ENCODE measurements at places on chromosomes 6 and 20.

DNA sequence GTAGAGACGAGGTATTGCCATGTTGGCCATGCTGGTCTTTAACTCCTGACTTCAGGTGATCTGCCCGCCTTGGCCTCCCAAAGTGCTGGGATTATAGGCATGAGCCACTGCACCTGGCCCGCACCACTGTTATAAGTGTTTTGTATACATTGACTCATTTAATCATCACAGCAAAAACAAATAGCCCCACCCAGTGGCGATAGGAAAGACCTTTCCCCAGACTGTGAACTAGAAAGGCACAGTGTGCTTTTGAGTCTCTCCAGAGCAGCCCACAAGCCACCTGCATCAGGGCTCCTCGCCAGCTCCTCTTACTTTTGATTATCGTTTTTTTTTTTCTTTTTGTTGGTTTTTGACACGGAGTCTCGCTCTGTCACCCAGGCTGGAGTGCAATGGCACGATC lies 27.9 kb upstream of the ZFP64 start:
- DNase-seq: no peak

DNA sequence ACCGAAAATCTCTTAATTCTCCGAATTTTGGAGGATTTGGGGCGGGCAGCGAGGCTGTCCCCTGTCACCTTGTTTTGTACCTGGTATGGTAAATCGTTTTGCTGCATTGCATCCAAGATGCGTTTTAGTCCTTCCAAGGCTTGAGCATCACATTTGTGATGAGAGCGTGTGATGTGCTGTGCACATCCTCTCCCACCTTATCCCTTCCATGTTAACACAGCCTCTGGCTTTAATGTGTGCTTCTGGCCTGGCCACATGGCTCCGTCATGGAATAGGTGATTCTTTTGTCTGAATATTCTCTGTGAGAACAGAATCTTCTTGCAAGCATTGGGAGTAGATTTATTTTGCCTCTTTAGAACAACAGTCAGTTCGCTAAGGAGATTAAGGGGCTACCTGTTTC lies 763 bp downstream of the TMEM14A start:
- no peak for DNase-seq

- DNase-seq: no peak
Observed at GRCh38 chr6:105429676-105430075, 26.8 kb upstream of the PREP start.

- DNase-seq: no peak
Observed at GRCh38 chr6:112409311-112409710, 62.2 kb downstream of the RFPL4B start.

- DNase-seq: no peak
Observed at GRCh38 chr20:50389438-50389807, 120.8 kb upstream of the PTPN1 start.

GRCh38 chr6:3546121-3546520 lies 89.3 kb upstream of the SLC22A23 start:
- no peak for DNase-seq

GRCh38 chr6:138654715-138655634 lies 118.6 kb upstream of the CCDC28A start:
- DNase-seq: no peak

DNA sequence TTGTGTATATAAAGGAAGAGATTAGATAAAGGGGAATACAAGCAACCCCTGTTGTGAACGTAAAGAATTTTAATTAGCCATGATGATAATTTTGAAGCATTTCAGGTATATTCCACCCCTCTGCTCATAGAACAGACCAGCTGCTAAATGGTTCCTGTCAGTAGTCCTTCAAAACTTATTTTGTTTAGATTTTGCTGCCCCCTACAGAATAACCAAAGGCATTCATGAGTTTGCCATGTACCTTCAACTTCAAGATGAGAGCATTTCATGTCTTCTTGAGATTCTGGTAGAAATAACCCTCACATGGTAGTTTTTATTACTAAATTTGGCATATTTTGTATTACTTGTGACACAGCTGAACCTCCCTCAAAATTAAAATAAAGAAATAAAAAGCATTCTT lies 1586.7 kb downstream of the HACE1 start:
- peak; percentile 37 for DNase-seq

DNA sequence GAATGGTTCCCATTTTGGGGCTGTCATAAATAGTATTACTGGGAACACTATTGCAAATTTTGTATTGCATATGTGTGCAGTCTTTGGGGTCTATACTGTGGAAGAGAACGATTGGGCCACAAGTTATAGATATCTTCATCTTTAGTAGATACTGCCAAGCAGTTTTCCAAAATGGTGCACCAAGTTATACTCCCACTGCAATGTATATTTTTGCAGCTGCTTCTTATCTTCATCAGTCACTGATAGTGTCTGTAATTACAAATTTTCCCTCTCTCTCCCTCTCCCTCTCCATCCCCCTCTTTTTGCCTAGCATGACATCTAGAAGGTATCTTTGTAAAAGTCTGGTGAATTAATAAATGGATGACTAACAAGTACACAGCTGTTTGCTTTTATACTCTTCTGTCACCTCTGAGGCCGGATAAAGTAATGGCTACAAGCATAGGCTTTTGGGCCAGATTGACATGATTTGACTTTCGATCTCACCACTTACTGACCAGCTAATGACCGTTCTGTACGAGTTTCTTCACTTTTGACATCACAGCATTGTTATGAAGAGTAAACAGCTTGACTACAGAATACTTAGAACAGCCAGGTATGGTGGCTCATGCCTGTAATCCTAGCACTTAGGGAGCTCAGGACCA lies 113.3 kb upstream of the SLC2A12 start:
- no peak for DNase-seq

- DNase-seq: no peak
Observed at GRCh38 chr6:160081398-160081797, 40.2 kb upstream of the SLC22A1 start.

GRCh38 chr20:4869290-4870193 lies 131.8 kb downstream of the SLC23A2 start:
- no peak for DNase-seq

GRCh38 chr20:62366370-62367135 lies 559 bp downstream of the LAMA5 start:
- no peak for DNase-seq

DNA sequence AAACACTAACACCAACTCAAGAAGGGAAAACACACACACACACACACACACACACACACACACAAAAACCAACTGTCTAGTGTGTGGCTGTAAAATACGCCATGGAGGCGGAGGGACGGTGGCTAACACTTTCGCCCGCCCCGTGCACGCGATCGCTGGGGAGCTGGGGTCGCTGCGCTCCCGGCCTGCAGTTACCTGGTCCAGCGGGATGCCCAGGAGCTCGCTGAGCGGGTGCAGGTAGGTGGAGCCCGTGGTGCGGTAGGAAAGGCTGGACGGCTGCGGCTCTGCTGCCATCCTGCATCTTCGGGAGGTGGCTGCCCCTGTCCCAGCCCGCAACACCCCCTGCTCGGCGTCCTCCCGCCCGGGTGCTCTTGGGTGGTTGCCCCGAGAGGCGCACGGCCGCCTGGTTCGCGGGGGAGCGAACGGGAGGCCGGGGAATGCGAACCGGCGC lies 303 bp downstream of the MBOAT1 start:
- peak; percentile 29 for DNase-seq

GRCh38 chr6:139990026-139990686 lies 615.7 kb upstream of the CITED2 start:
- no peak for DNase-seq

GRCh38 chr6:142855893-142856623 lies 88.9 kb downstream of the HIVEP2 start:
- DNase-seq: no peak

DNA sequence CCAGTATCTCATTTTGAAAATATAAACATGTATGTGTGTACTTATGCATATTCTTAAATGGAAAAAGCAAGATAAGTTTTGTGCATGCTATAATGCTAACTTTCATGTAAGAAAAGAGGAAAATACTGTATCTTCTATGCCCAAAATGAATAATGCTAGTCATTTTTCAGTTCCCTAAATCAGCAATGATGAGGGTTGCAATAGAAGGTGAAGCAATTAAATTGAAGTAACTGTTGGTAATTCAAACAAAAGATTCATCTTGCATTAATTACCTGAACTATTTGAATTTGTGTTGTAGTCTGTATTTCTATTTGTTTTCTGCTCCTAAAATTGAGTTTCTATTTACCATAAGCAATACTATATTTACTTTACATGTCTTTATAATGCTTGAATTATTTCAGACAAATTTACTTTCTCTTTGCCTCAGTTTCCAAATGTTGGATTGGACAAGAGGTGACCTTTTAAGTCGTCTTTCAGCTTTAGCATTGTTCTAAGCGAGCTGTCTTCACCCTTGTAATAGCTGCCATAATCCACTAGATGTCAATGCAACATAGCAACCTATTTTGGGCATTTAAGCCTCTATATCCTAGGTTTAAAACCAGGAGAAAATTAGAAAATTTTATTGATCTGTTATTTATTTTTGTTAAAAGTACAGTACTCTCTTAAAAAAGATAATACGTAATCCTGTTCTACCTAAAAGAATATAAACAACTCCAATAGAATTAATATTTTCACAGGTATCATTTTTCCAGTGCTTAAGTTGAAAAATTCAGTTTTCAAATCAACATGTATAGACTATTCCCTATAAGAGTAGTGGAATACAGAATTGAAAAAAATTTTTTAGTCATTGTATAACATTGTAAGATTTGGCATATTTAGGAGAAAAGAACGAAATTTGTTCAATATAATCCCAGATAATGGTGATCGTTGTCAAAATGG lies 52.3 kb upstream of the IFNGR1 start:
- DNase-seq: peak; percentile 87

- no peak for DNase-seq
Observed at GRCh38 chr6:151018046-151018445, 152.5 kb downstream of the MTHFD1L start.

DNA sequence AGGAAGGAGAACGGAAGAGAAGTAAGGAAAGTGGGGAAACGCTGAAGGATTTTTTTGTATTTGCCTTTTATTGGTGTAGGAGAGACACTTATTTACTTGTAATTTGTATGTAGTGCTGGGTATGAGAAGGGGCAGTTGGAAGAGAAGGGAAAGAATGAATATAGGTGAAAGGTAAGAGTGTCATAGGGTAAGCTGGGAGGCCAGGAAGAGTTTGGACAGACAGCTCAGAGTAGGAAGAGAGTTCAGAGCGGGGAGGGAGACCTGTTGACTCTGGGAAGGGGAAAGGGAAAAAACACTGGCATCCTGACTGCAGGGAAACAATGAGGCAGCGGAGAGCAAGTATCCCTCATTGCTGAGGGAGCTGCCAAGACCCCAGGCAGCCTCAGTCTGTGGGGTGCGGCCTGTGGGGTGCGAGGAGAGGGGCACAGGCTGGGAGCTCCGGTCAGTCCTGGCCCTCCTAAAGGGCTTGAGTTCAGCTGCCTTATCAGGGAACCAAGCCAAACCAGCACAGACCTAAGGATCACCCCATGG lies 3.1 kb downstream of the TRAF3IP2 start:
- no peak for DNase-seq

DNA sequence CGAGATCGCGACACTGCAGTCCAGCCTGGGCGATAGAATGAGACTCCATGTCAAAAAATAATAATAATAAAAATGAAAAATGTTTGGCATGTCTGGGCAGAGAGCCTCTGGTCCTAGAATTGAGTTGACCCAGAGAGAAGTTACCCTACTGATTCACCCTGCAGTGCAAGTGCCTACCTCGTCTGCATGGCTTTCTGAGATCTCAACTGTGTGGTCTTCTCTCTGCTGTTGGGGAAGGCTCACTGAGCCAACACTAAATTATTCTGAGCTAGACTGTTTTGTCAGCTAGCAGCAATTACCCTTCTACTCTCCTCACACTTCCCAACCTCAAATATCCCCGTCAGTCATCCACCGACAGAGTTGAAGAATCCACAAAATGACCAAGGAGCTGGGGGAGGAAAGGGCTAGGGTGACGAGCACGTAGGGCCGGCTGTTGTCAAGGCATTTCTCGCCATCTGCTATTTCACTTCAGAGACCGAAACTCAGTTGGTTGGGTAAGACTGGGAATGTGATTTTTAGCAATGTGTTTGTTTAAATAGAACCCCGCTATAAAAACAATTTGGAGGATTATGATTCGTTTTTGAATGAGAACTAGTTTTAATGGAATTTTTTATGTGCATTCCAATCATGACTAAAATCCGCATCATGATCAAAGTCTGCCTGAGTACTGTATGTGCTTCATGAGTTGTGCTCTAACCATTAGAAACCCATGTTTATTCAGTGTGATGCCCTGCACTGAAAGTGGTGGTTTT lies 9.4 kb downstream of the MAS1 start:
- no peak for DNase-seq

DNA sequence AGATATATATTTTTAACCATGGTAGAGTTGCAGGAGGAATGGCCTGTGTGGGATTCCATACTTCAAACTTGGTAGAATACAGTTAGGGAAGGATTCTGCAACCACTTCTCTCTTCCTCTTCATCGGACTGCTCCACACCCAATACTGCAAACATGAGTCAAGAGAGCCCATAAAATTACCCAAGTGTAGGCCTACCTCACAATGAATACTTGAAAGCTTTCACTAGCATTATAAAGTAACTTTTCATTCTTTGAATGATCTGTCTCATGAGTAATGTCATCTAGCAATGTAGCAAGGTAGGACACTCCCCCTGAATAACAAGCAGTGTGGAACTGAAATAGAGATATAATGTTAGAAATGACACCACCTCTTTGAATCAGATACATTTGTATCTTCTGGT lies 79.4 kb downstream of the FOXC1 start:
- DNase-seq: no peak

GRCh38 chr6:12066297-12066696 lies 54.2 kb downstream of the HIVEP1 start:
- no peak for DNase-seq

DNA sequence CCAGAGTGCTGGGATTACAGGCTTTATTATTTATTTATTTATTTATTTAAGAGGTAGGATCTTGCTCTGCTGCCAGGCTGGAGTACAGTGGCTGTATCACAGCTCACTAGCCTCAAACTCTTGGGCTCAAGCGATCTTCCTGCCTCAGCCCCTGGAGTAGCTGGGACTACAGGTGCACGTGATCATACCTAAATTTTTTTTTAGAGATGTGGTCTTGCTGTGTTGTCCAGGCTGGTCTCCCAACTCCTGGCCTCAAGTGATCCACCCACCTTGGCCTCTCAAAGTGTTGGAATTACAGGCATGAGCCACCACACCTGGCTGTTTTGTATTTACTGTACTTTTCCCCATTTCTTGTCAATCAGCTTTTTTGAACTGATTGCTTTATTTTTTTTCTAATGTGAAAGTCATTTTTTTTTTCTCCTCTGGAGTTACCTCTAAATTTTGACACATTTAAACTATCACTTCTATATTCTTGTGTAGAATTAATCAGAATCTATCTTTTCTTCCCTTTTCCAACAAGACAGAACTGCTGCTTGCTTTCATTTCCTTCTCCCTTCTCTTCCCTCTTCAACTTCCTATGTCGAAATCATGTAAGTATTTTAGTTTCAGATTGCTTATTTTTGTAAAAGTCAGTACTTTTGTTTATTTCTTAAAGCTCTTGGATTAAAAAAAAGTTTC lies 12.0 kb downstream of the PANK2 start:
- peak; percentile 85 for DNase-seq

Measured in AML-193 (cell line).